Esophagus mucosa (tissue), 1 donor: ENCODE measurements at places on chromosomes 11 and 22. TPM values are rescaled to one million over a fixed set of nuclear protein-coding genes. Genes with fewer than 3 reads are reported as not detected.
A peak's percentile ranks its signal among the peaks of the same experiment; 100 is the strongest.

DNA sequence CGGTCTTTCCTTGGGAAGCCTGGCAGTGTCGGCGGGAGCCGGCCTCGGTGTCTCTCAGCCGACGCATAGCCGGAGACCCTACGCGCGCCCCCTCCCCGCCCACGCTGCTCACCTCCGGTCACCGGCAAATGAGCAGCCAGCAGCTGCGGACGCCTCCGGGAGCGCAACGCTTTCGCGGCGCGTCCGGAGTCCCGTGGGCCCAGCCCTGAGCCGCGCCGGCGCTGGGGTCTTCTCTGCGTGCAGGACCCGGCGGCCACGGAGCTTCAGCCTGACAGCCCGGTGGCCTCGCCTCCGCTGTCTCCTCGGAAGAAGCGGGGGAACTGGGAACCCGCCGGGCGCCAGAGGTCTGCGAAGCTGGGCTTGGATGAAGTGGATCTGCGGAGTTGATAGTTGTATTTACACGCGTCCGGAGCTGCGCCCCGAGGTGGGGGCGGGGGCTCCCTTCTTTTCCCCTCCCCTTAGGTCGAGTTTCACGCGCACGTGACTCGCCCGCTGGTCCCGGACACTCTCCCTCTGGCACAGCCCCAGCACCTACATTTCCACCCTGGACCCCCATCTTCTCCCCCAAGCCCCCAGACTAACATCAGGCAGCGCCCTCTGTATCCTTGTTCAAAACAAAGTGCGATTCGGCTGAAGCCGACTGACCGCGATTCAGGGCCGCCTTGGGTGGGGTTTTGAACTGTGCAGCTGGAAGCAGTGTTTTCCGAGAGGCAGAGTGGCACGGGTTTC lies at the start of gene SLC43A1:
TSS of gene SLC43A1 (minus strand) at position 371 of the 729 bp plus-strand sequence. CDS start 1,591 bp downstream, outside the sequence.
- peak; percentile 31 for ATAC-seq

- no peak for ATAC-seq
These were observed 38.1 kb downstream of the AMPD3 start for GRCh38 chr11:10493041-10493663.

- no peak for ATAC-seq
These were observed 22.4 kb upstream of the ARHGAP8 start for GRCh38 chr22:44730022-44730393.

GRCh38 chr11:1761857-1762536 lies 1.7 kb downstream of the CTSD start:
- ATAC-seq, result no peak

DNA sequence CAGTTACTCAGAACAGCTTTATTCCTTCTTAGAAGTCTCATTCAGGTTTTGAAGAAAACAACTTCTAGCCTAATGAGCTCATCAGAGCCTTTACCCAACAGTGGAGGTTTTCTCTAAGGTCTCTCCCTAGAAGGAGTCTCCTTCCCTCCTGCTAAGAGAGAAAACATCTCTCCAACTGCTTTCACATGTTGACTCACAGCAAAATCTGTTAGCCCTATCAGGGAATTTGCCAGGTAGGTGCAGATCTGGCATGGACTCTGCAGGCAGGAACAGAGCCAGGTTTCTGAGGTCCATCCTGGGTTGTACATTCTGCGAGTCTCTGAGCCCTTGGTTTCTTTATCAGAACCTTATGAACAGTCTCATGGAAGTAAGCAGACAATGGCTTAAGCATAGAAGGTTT lies 214.4 kb downstream of the HIPK3 start:
- no peak for ATAC-seq

ZP1 gene
- not detected for total RNA-seq

PHOX2A gene
- not detected for total RNA-seq
